ENCODE measurements at places on chromosomes 16 and 17.

GRCh38 chr16:64138621-64139020 is 983.2 kb downstream of the CDH11 start:
- no peak for DNase-seq

- peak; percentile 44 for DNase-seq
Observed at GRCh38 chr16:31010585-31011325, at the start of gene STX1B. Gene STX1B, minus strand, starts transcription at chr16:31010638. Its CDS starts 242 bp downstream, at chr16:31010396.

DNA sequence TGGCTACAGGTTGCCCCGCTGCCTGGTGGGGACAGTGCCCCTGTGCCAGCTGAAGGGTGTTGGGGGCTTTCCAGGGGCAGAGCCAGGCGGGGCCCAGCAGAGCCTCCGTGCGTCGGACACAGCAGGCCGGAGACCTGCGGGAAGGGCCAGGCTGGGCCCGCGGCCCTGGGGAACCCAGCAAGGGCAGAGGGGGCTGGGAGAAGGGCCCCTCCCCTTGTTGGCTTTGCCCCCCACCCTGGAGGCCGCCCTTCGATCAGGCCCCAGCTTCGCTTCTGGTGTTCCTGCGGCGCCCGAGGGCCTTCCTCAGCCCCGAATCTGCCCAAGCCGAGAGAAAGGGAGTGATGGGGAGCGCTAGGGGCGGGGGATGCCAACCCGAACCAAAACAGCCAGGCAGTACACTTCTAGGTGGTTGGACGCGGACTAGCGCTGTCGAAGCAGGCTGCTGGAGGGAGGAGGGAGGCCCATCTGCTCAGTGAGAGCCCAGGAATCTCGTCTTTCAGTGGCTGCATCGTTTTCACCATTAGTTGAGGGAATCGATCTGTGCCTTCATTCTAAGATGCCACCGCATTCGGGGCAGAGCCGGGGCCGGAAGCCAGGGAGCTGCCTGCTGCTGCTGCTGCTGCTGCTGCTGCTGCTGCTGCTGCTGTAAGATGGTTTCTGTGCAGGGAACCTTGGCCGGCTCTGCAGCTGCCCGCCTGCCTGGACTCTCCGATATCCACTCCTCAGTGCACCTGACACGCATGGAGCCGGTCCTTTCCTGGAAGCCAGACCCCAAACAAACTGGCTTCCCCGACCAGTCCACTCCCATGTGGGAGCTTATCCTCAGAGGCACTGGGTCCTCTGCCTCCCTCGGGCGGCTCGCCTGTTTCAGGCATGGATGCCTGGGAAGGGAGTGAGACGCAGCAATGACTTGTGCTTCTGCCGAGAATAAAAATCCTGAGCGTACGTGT is 1.7 kb downstream of the JPH3 start:
- no peak for DNase-seq

DNA sequence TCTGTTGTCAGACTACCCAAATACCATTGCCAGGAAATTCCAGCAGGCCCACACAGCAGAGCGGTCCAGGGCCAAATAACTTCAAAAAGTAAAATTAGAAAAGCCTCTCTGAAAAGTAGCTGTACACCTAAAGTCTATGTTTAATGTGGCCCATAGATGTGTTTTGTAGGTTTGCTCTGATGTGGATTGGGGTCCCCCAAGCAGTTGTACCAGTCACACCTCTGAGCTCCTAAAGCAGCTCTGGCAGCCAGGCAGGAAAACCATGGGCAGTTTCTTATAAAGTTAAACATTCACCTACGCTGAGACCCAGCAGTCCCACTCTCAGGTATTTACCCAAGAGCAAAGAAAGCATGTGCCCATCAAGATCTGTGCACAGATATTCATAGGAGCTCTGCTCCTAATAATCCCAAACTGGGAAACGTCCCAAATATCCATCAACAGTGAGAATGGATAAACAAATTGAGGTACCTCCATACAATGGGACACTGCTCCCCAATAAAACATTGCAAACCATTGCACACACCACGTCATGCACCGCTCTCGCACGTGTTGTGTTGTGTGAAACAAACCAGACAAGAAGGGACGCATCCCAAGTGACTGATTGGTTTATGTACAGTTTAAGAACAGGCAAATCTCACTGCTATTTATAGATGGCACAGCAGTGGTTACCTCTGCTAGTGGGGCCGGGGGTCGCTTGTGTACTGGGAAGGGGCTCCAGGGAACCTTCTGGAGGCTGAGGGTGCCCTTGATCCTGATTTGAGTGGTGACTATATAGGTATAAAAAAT is 15.8 kb upstream of the PRM1 start:
- DNase-seq = no peak

GRCh38 chr16:2854700-2855309 is 3.2 kb downstream of the PRSS22 start:
- peak; percentile 39 for DNase-seq

DNA sequence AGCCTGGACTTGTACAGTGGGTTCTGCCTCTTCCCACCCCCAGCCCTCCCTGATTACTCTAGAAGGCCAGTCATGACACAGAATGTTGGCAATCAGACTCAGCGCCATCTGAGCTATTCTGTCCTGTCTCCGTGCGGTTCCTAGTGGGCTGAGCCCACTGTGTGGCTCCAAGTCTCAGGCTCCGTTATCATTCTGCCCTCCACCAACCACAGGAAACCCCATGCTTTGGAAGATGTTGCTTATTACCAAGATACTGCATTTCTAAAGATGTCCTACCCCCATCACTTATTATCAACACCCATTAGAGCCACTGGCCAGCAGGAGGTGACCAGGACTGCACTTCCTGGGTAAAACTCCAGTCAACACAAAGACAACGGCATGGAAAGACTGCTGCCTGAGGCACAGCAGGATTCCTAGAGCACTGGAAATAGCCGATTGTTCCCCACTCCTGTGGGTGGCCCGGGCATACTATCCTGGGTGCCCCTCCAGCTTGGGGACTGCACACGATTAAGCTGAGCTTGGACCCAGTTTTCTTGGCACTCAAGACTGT is 133.6 kb downstream of the AATF start:
- no peak for DNase-seq

- peak; percentile 54 for DNase-seq
Observed at GRCh38 chr16:7025616-7026190, 306.9 kb upstream of the RBFOX1 start.

DNA sequence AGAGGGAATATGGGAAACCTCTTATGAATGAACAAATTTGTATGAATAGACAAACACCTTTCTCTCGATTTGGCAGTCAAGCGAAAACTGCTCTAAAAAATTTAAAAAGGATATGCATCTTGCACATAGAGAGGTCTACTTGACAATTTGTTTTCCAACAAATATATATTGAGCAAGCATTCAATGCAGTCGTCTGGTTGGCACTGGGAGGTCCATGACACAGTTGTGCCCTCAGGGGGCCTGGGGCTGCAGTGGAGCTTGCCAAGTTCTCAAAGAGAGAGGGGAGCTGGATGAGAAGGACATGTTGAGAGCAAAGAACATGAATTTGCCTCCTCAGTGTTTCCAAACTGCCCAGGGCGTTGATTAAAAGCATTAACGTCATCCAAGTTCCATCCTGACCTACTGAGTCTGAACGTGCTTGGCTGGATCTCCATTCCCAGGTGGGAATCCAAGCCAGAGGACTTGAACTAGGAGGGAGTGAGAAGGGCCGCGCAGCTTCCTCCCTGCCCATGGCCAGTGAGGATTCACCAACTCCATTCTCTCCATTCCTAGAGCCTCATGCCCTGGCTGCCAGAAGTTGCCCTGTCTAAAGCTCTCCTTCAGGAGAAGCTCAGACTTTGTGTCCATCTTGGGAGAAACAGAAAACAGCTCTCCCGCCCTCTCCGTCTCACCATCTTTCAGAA is 24.5 kb downstream of the TBX2 start:
- no peak for DNase-seq

DNA sequence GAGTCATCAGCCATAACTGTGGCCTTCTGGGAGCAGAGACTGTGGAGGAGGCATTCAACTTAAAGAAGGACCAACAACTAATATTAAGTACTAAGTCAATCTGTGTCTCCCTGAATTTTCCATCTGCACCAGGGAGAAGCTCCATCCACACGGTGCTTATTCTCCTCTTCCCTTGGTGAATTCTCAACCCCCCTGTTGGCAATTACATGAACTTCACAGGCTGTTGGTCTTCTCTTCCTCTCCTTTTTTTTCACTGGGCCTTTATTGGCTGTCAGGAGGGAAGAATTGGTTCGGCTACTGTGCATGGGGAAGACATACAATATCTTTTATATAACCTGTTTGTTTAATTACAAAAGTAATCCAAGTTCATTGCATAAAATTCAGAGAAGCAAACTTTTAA is 152.8 kb upstream of the IRX6 start:
- DNase-seq = no peak

DNA sequence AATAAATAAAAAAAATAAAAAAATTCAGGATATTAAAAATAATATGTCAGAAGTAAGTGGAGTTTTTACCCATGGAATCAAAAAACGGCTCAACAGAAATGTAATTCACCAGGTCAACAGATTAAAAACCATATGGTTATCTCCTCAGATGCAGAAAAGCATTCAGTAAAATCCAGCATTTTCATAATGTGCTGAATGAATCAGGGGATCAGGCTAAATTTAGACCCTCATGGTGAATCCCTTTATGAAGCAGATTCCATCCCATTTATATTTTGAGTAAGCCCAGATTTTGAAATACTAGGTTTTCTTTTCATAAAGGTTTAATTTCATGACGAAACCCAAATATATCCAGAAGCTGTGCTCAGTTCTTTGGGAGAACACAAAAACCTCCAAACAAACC is 84.4 kb downstream of the OR1D5 start:
- DNase-seq = no peak

GRCh38 chr17:40338058-40338457 is 26.5 kb downstream of the GJD3 start:
- no peak for DNase-seq

DNA sequence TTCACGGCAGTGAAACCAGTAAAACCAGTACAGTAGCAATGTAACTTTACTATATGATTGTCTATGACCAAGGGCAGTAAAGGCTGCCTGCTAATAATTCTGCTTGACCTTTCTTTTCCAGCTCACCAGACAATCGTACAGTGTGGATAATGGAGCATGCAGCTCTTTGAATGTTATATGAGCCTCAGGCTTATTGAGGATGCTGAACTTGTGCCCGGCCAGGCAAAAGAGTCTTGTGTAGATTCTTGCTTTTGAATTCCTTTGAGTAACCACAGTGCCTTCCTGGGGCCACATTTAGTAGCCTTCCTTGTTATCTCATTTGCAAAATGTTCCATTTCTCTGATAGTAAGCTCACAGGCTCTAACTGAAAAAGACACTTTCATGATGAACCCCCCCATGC is 131.8 kb downstream of the CDH11 start:
- no peak for DNase-seq
